ENCODE measurements at places on chromosomes 6 and 20.

GRCh38 chr20:40606237-40606636, 82.8 kb downstream of the MAFB start:
- no peak for DNase-seq

DNA sequence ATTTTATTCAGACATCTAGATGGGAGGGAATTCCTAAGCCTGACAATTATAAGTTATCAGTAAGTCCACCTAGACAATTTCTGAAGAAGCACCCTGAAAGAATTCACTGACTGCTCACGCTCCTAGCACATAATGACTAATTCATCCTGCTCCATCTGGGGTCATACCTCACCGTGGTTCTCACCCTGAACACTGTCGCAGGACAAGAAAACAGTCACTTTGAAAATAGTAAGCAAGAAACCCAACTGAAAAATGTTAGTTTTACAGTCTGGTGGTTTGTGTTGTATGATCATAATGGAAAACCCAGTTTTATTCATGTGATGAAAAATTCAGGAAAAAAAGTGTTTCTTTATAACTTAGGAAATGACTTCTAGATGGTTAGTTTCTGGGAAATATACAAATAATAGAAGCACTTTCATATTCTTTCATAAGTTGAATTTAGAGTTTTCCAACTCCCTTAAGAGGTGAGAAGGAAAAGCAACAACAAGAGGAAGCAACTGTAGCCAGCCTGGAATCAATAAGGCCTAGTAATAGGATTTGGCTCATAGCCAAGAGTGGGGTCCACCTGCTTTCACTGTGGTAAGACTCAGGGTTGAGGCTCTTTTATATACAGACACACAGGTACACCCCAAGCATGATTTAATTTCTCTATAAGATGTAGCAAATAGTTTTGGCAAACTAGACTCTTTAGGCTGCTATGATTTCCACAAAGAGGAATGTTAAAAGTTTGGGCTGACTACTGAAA, 94.1 kb downstream of the HIVEP2 start:
- DNase-seq: no peak

- DNase-seq: peak; percentile 47
Measured at GRCh38 chr20:41138475-41139226, 1.3 kb downstream of the PLCG1 start.

DNA sequence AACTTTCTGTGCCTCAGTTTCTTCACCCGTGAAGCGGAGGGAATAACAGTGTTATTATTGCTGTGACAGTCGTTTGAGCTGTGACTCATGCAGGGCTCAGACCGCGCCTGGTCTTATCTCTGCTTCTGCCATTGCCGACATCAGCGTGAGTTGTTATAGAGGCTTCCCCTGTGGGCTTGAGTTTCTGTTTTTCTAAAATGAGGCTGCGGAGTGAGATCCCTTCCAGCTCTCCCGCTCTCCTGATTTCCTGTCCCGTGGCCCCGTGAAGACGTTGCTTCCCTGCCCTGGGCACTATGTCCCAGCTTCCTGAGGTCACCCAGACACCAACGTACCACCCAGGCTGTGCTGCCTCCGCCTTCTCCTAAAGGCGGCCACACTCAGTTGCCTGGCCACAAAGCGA, 278.5 kb downstream of the BMP7 start:
- peak; percentile 58 for DNase-seq

DNA sequence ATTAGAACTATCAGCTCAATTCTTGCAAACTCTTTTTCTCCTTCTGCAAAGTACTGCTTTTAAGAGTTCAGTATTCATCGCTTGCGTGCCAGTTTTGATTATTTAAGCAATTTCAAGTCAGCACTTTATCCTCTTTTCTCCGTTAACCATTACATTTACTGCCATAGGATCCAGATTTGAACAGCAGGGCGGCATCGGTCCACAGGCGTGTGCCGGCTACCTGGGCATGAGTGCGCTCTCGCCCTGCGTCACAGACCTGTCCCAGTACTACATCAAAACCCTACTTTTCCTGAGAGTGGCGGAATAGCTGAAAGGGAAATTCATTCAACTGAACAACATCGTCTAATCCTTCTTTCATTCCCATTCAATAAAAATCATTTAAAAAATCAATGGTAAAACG, 53.4 kb downstream of the MYLK4 start:
- DNase-seq: no peak

DNA sequence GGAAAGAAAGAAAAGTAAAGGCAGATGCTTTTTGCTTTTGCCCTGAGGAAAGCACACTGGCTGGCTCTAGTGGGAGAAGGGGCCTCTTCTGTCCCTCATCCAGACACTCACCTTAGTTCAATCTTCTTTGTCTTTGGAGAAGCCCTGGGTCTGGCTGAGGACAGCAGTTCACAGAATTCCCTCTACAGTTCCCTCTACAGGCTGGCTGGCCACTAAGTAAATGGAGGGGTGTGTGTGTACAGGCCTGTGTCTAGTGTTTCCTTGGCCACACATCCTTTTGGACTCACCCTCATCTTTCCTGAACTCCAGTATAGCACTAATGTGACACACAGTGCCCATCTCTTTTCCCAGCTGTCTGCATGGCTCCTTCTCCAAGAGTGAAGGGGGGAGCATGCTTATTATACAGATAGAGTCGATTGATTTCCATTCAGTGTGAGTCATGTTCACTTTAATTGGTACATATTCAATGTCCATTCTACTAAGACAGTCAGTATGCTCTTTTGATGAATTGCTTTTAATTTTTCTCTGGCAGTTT, 26.0 kb upstream of the CLVS2 start:
- no peak for DNase-seq

DNA sequence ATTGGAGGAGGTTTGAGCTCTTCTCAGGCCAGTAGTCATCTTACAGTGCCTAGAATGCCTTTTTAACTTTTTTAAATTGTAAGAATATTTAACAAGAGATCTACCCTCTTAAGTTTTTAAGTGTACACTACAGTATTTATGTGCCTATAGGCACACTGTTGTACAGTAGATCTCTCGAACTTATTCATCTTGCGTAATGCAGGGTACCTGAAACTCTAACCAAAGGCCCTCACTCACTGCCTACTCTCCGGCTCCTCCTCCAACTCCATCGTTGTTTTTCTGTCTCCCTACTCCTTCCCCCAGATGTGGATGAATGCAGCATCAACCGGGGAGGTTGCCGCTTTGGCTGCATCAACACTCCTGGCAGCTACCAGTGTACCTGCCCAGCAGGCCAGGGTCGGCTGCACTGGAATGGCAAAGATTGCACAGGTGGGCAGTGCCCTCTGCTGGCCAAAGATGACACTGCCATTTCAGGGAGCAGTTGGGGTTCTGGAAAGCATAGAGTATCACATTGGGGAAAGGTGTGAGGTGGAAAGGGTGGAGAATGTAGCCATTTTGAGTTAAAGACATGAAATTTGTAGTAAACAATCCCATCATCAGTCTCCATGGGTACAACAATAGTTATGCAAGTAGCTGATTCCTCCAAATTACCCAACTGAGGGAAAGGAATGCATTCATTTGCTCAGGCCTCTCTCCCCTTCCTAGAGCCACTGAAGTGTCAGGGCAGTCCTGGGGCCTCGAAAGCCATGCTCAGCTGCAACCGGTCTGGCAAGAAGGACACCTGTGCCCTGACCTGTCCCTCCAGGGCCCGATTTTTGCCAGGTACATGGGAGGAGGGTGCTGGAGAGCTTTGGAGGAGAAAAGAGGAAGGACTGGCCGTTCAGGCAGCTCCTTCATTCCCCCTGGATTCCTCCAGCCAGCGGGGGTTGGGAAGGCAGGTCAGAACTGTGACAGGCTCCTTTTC, 18.4 kb upstream of the ZNF76 start:
- peak; percentile 87 for DNase-seq

DNA sequence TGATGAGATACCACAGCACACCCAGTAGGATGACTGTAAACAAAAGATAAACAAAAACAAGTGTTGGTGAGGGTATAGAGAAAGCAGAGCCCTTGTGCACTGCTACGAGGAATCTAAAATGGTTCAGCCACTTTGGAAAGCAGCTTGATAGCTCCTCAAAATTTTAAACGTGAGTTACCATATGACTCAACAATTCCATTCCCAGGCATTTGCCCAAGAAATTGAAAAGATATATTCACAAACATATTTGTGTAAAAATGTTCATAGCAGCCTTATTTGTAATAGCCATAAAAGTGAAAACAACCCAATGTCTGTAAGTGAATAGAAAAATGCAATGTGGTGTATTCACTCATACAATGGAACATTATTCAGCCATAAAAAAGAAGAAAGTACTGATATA, 141.0 kb upstream of the BTBD3 start:
- DNase-seq: no peak

DNA sequence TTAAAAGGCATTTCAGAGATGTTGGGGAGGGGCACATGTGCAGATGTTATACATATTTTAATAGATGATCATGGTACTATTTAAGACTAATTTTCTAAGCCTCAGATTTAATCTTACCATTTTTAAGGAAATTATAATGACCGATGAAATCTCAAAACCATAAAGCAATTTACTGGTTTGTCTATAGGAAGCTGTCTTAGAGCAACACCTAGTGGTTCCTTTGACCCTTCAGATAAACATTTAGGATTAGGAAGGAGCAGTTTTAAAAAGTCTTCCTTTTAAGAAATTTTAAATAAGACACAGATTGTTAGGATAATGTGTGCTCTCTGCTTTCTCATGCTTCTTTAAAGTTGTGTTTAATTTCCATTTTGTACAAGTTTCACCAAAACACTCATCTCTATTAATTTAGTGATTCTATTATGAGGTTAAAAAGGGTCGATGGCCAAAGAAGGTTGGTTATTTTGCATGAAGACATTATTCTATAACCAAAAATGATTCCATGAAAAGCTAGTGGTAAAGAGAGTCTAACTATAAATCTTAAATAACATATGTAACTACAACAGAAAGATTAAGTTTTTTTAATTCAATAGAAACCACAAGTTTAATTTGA, 376.4 kb downstream of the HACE1 start:
- peak; percentile 27 for DNase-seq

GRCh38 chr6:158959552-158959951, 40.5 kb downstream of the RSPH3 start:
- no peak for DNase-seq

- no peak for DNase-seq
Measured at GRCh38 chr6:154245506-154245905, 111.1 kb downstream of the IPCEF1 start.

- no peak for DNase-seq
Measured at GRCh38 chr20:50276119-50277063, 85.8 kb downstream of the CEBPB start.

DNA sequence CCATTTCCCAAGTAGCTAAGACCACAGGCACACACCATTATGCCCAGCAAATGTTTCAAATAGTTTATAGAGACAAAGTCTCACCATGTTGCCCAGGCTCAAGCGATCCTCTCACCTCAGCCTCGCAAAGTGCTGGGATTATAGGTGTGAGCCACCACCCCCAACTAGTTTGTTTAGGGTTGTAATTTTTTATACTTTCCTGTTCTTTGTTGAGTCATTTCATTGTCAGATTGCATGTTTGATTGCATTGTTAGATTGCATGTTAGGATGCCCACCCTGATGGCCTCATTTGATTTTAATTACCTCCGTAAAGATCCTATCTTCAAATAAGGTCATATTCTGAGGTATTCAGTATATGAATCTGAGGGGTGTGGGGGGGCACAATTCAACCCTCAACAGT, 73.3 kb upstream of the SASH1 start:
- DNase-seq: no peak

- DNase-seq: peak; percentile 84
Measured at GRCh38 chr6:143223895-143224294, 163.2 kb downstream of the AIG1 start.

DNA sequence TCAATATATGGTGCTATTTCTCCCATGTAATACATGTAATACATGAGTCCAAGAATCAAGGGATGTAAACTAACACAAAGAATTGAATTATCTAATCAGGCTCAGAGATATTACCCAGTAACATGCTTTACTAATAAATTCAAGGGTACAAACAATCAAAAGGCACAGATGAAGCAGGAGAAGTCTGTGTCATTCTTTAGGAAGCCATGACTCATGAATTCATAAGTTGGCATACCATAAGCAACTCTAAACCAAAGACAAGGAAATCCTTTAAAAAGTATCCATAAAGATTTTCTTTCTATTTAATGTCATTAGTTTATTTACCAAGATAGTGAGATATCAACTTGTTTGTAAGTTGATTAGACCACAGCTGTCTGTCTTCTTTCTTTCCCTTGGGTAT, 446.0 kb upstream of the IMPG1 start:
- DNase-seq: no peak

DNA sequence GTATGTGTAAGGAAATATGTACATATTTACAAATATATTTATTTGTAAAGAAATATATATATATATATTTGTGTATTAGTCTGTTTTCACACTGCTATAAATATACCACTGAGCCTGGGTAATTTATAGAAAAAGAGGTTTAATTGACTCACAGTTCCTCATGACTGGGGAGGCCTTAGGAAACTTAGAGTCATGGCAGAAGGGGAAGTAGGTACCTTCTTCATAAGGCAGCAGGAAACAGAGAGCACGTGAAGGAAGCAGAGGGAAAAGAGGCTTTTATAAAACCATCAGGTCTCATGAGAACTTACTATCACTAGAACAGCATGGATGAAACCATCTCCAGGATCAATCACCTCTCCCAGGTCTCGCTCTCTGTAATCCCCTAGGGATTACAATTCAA, 644.5 kb upstream of the HS3ST5 start:
- no peak for DNase-seq

Measured in hepatocyte (in vitro differentiated cells).